ENCODE measurements at places on chromosomes 6 and 20.

GRCh38 chr6:77383026-77383425 is 80.3 kb downstream of the HTR1B start:
- H3K36me3 ChIP-seq: no peaks in the 10 kb centered on the region
- no peaks in the 10 kb centered on the region for H3K4me1 ChIP-seq
- H3K4me3 ChIP-seq: no peak overlapping the region
- no peak overlapping the region for H3K27ac ChIP-seq

- H3K27me3 ChIP-seq: no peaks in the 10 kb centered on the region
- H3K4me3 ChIP-seq: no peak overlapping the region
- H3K27ac ChIP-seq: no peak overlapping the region
- H3K4me1 ChIP-seq: peaks cover 7% of the 10 kb centered on the region
- DNase-seq: no peak
- no peaks in the 10 kb centered on the region for H3K36me3 ChIP-seq
Observed at GRCh38 chr6:3396503-3397180, 60.2 kb downstream of the SLC22A23 start.

DNA sequence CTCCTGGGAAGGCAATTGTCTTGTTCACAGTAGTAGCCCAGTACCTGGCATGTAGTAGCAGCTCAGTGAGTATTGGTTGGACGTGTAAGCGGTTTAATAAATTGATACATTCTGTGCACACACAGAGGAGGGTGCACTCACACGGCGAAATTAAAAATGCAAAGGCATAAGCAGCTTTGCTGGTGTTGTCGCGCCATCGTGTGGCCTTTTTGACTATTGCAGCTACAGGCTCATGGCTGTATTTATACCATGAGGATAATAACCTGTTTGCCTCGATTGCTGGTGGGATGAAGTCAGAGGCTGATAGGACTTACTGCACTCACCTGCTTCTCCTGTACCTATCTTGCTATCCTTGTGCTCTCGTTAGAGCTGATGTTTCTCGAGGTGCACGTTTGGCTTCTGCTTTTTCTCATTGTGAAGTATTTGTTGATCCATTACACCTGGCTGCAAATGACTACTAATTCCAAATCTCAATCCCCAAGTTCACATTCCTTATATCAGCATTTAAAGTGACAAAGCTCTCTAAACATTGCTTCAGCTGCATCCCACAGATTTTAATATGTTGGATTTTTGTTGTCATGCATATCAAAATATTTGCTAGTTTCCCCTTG is 61.5 kb downstream of the TBXT start:
- H3K36me3 ChIP-seq: no peaks in the 10 kb centered on the region
- peak; percentile 10 for DNase-seq
- no peaks in the 10 kb centered on the region for H3K4me1 ChIP-seq
- no peak overlapping the region for H3K4me3 ChIP-seq
- peaks cover 5% of the 10 kb centered on the region for H3K27me3 ChIP-seq

GRCh38 chr6:73969971-73970970 is 274.3 kb downstream of the CD109 start:
- no peaks in the 10 kb centered on the region for H3K36me3 ChIP-seq
- no peak overlapping the region for H3K27ac ChIP-seq
- peak; percentile 45 for DNase-seq
- H3K27me3 ChIP-seq: no peaks in the 10 kb centered on the region
- H3K4me1 ChIP-seq: no peaks in the 10 kb centered on the region
- no peak overlapping the region for H3K4me3 ChIP-seq

- no peak for DNase-seq
- H3K4me3 ChIP-seq: no peak overlapping the region
Observed at GRCh38 chr6:17728551-17729222, 22.0 kb upstream of the NUP153 start.

DNA sequence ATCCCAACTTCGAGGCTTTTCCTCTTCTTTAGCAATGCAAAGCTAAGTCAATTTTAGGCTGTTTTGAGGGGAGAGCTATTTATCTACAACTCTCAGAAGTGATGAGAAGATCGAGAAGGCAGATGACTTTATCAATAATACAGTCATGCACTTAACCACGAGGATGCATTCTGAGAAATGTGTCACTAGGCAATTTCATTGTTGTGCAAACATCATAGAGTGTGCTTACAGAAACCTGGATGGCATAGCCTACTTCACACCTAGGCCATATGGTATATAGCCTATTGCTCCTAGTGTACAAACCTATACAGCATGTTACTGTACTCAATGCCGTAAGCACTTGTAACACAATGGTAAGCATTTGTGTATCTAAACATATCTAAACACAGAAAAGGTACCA is 66.6 kb downstream of the PRND start:
- no peaks in the 10 kb centered on the region for H3K4me1 ChIP-seq
- H3K27ac ChIP-seq: no peak overlapping the region
- no peak overlapping the region for H3K4me3 ChIP-seq
- DNase-seq: no peak

GRCh38 chr6:125301435-125302391 is at the start of gene HDDC2:
Gene HDDC2 (minus strand): TSS chr6:125301967. CDS start chr6:125301932, 35 bp downstream.
- peak; percentile 70 for DNase-seq
- peak within 1 kb of the TSS; percentile 64 for H3K27ac ChIP-seq
- H3K27me3 ChIP-seq: no peaks in the 10 kb centered on the region
- peaks cover 20% of the 10 kb centered on the region for H3K36me3 ChIP-seq

GRCh38 chr6:158207422-158207788 is 39.3 kb downstream of the GTF2H5 start:
- DNase-seq: peak; percentile 66
- H3K27me3 ChIP-seq: no peaks in the 10 kb centered on the region
- H3K27ac ChIP-seq: peak overlapping the region; percentile 73
- H3K36me3 ChIP-seq: no peaks in the 10 kb centered on the region

- H3K27me3 ChIP-seq: no peaks in the 10 kb centered on the region
- H3K4me1 ChIP-seq: no peaks in the 10 kb centered on the region
- no peak overlapping the region for H3K27ac ChIP-seq
- no peak overlapping the region for H3K4me3 ChIP-seq
Observed at GRCh38 chr6:11493974-11494373, 43.6 kb upstream of the TMEM170B start.

DNA sequence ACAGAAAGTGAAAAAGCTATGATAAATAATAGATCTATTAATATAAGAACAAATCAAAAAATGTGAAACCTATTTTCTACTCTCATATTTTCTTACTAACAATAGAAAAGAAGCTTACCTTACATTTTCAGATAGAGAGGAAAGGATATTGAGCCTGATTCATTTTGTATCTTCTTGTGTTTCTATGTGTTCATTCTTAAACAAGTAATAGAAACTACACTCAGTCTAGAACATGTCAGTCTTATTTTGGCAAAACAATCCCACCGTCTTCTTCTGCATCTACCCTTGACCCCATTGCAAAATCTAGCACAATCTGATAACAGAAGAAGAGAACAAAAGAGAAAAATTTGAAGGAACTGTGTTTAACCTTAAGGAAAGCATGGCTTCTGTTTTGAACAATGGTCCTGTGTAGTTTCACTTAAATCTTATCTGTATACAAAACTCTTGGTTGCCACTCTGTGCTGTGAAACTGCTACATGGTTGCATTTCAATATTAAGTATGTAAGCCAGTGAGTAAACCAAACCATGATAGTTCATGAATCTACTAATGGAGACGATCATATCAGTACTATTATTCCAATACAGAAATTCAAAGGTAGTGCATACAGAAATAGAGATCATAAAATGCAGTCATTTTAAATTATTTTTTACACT is 69.5 kb upstream of the LGSN start:
- no peaks in the 10 kb centered on the region for H3K36me3 ChIP-seq
- H3K4me3 ChIP-seq: no peak overlapping the region
- no peaks in the 10 kb centered on the region for H3K27me3 ChIP-seq
- H3K27ac ChIP-seq: no peak overlapping the region

- peaks cover 3% of the 10 kb centered on the region for H3K27me3 ChIP-seq
- no peak for DNase-seq
- peaks cover 3% of the 10 kb centered on the region for H3K4me1 ChIP-seq
Observed at GRCh38 chr6:28485482-28485881, 30.1 kb downstream of the GPX6 start.

Data from astrocyte (in vitro differentiated cells and primary cell).